Stimulated activated CD8-positive, alpha-beta memory T cell treated with anti-CD3 and anti-CD28 coated beads, Interleukin-7, amount 100 ng/mL, for 1 hour (primary cell): ENCODE measurements at places on chromosomes 4 and X.

DNA sequence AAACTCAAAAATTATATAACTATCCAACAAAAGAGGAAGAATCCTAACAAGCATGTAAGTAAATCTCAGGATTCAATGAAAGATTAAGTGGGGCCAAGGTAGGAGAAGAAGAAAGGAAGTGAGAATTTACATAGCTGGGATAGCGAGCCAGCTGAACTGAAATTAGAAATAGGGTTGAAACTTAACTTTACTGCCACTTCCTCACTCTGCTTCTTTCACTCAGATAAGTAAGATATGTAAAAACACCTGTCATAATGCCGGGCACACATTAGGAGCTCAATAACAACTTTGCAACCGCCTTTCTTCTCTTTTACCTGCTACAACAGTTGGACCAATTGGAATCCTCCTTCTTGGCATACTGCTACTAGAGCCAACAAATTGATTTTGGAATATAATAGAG is 129.4 kb downstream of the CNKSR2 start:
- no peak for DNase-seq

- DNase-seq, result no peak
Observed at GRCh38 chr4:123349421-123350190, 47.0 kb upstream of the SPRY1 start.

DNA sequence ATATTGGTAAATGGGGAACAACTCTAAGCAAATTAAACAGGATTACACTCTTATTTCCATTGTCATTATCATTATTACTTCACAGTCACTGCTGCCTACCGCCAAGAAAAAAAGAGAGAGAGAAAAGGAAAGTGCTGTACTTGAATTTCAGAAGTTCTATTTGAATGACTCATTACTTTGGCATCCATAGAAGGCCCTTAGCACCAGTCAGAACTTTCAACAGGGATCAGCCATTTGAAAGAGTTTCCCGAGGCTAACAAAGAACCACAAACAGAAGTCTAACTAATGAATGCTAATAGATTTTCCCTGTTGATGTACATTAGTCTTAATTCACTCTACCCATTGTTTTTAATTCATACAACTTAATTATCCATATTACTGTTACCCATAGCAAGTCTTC is 116.3 kb downstream of the SHROOM4 start:
- DNase-seq, result no peak

DNA sequence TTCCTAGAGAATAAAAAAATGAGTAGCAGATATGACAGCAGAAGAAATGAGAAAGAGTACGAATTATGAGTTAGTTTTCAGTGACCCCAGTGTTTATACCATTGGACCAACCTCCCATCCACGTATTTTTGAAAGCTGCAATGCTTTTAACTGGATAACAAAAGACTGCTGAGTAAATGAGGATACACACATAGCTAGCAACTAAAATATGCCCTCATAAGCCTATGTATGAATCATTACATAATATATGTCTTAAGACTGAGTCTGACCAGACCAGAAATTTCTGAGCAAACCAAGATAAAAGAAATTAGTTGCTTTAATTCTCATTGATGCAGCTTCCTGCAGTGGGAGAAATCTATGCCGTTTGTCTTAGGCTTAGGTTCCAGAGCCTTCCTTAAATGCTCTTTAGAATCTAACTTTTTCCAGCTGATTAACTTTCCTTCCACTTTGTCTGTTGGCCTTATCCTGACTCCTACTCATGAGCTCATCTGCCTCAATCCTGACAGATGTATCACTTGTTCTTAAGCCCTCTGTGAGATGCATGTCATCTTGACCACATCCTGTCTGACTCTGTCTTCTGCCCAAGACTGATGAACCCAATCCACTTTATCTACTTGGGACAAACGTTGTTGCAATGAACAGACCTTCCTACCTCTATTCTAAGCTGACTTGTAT is 301.4 kb upstream of the AADAT start:
- no peak for DNase-seq

DNA sequence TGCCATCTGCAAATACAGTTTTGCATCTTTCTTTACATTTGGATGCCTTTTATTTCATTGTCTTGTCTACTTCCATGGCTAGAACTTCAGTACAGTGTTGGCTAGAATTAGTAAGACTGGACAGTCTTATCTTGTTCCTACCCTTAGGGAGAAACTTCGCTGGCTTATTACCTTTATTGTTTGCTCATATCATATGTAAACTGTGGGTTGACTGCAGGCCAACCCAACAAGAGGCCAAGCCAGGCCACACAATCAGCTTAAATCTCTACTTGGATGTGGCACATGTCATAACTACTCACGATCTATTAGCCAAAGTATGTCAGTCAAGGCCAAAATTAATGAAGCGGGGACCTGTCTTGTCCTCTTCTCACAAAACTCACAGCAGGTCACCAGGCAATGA is 144.1 kb downstream of the THOC2 start:
- no peak for DNase-seq

DNA sequence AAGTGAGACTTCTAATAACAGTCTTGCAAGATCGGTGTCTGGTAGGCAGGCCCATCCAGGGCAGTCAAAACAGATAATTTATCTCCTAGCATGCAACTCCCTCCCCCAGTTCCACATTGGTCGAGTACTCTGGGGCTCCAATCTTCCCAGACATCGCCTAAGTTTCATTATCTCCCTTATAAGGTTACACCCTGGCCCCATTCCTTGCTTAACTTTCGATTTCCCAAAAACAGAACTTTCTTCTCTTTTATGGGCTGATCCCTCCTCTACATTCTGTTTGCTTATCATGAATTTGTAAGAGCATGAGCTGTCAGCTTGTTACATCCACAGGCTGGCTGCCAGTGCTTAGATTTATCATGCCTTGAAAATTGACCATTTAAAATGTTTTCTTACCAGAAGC is 471.3 kb downstream of the TECRL start:
- no peak for DNase-seq

DNA sequence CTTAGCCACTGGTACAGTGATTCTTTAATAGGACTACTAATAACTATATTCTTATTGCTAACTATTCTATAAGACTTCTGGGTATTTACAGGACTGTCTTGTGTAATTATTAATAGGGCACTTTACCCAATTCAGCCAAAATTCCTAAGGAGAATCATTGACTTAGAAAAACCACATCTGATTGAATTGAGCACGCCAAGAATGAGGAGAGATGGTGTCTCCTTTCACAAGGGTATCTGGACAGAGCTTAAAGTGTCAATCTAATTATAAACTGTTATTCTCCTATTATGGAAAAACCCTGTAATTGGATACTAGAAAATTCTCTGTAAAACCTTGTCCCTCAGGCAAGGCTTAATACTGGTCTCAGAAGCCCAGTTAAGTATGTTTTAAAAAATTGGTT is 111.1 kb upstream of the TLL1 start:
- DNase-seq, result no peak

- DNase-seq, result no peak
Observed at GRCh38 chr4:181046809-181047208, 1196.4 kb upstream of the TENM3 start.

DNA sequence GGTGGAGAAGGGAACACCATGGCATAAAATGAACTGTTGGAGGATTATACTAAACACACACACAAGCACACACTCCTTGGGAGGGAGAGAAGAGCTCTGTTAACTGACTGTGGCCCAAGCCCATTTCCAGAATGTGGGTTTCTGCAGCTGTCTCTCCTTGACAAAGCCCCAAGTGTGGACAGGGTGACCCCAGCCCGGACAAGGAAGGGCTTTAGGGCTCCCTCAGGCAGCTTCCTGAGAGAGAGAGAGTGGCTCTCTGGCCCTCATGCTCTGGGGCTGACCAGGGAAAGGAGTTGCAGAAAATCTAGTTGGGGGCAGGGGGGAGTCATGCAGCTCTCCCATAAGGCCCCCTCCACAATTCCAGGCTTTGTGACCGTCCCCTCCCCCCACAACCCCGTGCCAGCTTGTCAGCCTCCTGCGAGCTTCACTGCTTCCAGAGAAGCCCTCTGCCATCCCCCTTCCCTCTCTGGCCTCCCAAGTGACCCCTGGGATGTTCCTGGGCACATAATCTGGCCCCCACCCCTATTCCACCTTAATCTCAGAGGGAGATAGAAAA is 590 bp downstream of the ARHGEF9 start:
- DNase-seq, result no peak

DNA sequence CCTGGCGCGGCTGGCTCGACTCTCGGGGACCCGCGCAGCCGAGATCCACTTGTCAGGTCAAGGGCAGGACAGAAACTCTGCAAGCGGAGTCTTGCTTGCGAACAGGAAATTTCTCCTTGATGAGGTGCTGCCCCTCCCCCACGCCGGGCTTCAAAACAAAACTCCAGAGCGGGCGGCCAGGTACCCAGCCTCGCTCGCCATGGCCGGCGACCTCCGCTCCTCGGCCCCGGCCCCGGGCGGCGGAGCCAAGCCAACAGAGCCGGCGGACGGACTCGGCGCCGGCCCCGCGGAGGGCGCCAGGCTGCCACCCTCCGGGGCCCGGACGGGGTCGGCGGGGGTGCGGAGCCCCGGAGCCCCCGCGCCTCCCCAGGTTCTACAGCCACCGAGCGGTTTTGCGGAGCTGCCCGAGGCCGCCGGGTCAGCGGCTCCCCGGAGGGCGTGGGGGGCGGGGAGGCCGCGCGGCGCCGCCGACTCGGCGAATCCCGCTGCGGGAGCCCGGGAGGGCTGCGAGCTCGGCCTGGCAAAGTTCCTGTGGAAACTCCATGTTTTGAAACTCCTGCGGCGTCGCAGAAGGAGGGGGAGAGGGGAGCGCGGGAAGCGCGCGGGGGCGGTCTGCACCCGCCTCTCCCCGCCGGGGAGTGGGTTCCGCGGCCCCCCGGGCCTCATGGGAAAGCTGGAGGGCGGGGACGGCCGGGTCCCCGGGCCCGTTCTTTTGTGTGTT is 11.7 kb upstream of the BCOR start:
- DNase-seq, result no peak

- DNase-seq, result no peak
Observed at GRCh38 chr4:5156682-5157081, 105.4 kb downstream of the STK32B start.

GRCh38 chrX:39308126-39308525 is 506.9 kb downstream of the MID1IP1 start:
- no peak for DNase-seq

- no peak for DNase-seq
Observed at GRCh38 chr4:158341896-158342295, 131.6 kb downstream of the TMEM144 start.

DNA sequence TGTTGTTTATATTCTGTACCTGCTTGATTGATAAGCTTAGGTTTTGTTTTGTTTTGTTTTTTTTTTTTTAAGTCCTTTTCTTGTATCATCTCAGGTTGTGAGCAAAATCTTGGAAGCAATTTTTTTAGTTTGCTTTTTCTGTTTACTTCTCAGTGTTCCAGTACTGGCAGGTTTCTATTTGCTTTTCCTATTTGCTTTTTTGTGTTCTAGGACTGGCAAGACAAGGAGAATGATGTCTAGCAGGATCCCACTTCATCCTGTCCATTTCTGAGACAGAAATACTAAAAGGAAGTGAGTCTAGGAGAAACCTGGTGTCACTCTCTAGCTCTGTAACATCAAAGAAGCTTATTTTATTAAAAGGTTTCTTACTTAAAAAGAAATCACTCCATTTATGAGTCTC is 15.6 kb downstream of the CXCL13 start:
- no peak for DNase-seq

- no peak for DNase-seq
Observed at GRCh38 chr4:107993969-107994368, 4.3 kb downstream of the HADH start.

DNA sequence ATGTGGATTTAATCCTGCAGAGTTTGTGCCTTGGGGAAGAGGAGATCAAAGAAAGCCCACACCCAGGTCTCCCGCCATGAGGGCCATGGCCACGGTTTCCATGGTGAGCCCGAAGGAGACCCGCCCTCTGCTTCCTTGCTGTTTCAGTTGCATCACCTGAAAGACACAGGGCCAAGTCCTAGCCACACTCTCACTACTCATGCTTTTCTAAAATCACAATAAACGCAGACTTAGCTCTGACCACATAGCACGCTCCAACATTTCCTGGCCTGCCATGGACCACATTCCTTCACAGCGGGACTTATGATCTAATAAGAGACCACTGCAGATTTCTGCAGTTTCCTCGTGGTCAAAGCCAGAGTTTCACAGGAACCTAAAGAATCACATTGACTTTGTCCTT is 426.0 kb upstream of the NR3C2 start:
- no peak for DNase-seq

DNA sequence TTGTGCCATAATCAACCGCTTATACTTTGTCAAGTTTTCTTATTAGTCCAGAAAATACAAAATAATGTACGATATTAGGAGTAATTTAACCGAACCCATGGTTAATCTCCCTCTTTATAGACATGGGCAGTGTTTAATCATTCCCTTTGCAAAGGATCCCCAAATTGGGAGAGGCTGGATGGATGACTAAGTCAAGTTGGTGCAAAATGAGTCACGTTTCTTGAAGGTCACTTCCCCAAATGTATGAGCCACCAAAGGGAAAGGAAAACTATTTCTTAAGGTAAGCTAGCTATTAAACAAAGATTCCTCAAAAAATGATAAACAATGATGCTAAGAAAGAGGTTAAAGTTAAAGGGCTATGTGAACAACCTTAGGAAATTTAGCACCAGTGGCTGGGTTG is 17.5 kb downstream of the MAML3 start:
- DNase-seq, result no peak

DNA sequence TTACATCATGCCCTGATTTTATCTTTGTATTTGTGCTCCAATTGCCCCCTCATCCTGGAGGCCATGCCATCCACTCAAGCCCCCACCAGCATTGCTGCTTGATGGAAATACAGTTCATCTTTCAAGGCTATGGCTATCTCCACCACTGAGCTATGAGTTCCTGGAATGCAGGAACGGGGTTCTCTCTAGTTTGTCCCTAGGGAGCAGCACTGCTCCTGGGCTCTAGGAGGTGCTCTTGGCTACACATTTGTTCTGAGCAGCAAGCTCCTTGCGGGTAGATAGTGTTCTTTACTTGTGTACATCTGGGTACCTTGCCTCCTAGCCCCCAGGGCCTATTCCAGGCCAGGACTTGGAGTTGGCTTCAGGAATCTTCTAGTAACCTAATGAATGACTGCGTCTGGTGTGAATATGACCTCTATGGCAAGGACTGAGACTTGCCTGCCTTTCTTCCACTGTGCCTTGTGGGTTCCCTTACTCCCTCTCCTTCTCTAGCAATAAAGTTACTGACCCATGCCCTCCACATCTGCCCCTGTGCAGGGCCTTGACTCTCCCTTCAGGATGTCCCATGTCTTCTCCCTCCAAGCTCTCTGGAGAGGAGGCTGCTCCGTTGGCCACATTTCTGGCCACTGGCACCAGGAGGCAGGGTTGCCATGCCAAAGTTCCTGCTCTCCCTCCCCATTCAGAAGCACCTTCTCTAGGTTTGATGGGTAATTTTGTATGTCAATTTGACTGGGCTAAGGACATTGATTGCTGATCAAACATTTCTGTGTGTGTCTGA is 7.6 kb downstream of the CITED1 start:
- no peak for DNase-seq

DNA sequence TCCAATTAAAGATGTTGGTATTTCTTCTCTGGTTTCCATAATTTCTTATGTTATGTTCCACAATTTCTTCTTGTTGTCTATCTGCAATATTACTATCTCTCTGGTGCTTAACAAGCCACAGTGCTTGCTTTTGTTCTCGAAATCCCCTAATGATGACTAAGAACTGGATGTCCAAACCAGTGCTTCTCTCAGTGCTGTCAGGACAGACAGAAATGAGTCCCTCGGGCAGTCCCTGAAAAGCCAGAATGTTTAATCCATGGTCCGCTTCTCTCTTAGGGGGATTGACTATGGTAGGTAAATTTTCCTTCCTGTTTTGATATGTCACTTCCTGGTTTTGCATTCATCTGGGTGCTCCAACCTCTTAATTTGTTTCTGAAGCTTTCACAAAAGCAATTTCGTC is 321.6 kb upstream of the PCDH10 start:
- DNase-seq, result no peak
